NCI-H2171 (cell line): ENCODE measurements at places on chromosomes 5 and 9.

DNA sequence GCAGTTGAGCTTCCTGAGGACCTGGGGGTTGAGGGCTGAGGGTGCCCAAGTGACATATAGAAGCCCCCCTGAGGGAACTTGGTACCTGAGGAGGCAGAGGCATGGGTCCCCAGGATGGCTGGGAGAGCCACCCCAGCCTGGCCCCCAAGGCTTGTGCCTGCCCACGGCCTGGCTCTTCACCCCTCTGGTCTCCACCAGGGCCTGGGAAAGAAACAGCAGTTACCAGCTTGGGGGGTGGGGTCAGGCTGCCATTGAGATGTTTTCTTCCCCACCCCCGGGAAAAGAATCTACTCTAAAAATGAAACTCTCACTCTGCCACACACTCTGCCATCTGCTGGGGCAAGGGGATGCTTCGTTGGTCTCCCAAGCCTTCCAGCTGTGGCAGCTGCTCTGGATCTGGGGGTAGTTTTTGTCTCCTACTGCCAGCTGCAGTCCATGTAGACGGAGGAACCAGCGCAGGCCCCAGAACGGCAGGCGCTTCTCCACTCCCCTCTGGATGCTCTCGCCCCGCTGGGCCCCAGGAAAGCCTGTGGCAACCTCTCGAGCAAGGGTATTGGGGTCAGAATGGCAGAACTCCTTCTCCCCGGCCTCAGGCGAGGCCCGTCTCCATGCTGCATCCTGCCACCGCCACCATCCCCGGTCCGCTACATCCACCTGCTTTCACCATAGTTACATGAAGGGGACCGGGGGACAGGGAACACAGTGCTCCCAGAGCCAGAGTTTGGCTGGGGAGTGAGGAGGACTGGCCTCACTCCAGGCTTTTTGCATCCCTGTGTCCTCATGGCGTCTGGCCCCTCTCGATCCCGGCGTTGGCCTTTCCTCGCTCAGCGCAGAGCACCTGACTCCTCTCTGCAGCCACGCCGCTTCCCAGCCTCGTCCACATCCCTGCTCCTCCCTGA is 123.5 kb downstream of the DAB2IP start:
- peak; percentile 42 for DNase-seq

- DNase-seq: peak; percentile 59
Observed at GRCh38 chr9:135329571-135330306, 149.8 kb upstream of the PPP1R26 start.

DNA sequence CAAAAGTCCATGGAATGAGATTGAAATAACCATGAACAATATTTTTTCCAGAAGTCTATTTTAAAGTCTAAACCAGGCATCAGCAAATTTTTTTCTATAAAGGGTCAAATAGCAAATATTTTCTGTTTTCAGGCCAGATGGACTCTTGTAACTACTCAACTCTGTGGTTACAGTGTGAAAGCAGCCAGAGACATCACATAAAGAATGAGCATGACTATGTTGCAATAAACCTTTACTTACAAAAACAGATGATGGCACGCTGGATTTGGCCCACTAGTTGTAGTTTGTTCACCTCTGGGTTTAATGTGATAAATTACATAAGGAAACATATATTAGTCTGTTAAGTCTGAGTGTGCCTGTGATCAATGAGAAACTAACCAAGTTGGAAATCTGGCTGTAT is 319.2 kb downstream of the TRPM3 start:
- no peak for DNase-seq

DNA sequence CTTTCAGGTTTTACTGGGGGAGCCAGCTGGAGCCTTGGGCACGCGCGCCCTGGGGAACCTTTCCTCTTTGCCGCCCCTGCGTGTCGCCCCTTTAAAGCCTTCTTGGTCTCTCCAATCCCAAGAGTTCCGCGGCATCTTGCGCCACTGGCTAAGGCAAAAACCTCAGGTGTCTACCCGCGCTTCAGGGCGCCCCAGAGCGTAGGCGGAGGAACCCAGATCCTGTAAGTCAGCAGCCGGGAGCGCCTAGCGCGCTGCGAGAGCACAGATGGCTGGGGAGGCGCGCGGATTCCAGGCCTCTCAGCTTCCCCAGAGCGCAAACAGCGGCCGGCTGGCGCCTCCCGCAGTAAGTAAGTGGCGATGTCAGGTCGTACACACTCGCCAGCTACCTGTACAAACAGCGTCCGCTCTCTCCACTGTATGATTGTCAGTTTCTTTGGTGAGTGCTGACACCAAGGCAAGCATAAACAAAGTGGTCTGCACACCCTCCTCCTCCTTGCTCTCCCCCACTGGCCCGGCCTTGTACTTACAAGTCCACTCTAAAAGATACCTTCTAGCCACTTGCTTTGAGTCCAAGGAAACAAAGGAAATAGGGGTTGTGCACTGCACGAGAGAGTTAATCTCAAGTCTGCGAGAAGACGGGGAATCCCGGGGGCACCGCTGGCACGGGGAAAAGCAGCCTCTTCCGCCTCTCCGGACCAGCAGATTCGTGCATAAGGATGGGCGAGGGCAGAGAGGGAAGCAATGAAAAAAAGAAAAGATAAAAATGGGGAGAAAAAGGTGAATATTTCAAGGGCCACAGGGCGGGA is 2.9 kb downstream of the HTR1A start:
- DNase-seq: peak; percentile 60

DNA sequence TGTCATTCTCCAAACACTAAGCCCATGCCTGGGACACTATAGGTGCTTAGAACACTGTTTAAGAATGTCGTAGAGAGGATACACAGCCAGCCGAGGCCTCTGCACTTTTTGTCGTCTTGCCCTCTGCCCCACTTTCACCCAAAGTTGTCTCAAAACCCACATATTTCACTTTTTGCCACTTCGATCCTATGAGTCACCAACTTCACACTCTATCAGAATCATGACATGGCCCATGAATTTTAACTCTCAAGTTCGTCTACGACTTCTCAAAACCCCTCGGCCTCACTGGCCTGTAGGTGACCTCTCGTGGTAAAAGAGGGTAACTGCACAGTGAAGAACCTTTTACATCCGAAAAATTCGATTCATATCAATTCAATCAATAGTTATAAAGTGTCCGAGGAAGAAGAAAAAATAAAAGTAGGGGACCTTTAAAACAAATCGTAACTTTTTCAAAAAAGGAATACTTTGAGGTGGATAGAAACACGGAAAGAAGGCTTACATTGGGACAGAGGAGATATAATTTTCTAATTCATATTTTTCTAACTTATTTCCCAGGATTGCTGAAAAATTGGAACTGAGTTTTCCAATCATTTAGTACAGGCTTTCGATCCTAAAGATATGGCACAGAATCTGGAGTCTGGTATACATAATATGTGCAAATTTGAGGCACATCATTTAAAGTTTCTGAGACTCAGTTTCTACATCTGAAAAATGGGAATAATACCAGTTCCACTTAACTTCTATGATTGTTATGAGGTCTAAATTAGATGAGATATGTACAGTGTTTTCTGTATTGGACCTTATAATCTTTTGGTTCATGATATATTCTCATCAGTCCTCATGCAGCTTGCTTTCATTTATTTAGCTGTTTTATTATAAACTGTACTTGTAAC is 122.6 kb downstream of the APBA1 start:
- DNase-seq: peak; percentile 11

DNA sequence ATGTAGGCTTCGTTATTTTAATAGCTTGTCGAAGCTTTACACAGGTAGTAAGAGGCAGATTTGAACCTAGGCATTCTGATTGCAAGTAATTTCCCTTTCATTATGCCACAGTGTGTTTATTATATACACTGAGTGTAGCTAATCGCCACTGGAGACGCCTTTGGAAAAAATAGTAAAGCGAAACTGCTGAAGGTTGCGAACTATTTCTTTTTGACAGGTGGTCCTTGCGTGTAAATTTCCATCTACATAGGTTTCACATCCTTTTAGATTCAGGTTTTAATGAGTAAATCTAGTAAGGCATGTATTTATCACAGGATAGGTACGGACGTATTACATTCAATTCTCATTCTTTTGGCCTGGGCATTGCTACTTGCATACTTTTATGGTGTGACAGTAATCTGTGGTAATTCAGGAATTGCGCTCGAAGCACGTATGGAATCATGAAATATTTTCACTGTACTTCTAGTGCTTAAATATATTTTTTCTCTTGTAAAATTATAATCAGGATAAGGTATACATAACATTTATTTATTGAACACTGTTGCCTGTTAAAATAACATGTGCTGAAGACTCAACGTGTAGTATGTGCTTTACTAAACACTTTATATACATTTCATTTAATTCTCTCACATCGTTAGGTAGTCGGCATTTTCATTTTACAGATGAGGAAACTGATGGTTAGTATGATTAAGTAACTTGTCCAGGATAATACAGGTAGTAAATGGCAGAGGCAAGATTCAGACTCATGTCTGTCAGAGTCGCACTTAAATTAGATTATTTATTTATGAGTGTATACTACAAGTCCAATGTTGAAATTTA is 1.8 kb downstream of the MARCHF6 start:
- no peak for DNase-seq

DNA sequence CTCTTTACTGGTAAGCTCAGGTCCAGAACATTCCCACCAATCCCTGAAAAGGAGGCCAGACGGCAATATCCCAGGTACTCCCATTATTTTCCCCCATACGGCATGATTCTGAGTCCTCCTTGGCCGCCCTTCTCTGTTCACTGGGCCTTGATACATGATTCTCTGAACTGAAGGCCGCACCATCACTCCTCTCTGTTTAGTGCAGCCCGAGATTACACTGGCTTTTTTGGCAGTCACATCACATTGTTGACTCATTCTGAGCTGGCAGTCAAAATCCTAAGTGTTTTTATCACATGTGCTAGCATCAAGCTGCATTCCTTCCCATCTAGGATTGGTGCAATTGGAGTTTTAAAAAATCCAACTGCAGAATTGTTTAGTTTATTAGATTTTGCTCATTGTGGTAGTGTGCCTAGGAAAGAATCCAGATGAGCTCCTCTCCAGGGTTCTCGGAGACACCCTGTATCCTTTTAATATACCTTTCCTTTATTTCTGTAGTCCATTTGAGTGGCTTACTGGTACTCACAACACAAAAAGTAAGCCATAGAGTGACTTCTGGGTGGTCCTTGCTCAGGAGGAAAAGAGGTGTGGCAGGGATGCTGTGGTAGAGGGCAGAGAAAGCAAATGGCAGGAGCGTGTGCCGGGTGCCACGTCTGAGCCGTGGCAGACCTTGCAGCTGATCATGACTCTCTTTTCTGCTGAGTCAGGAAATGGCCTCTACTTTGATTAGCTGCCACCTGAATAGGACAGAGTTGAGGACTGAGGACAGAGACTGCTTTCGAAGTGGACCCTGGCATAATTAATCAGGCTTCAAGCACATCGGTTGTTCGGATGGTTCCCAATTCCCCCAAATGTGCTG is 121.1 kb upstream of the IL12B start:
- no peak for DNase-seq

GRCh38 chr9:73199886-73200285 is 48.2 kb downstream of the ANXA1 start:
- no peak for DNase-seq

DNA sequence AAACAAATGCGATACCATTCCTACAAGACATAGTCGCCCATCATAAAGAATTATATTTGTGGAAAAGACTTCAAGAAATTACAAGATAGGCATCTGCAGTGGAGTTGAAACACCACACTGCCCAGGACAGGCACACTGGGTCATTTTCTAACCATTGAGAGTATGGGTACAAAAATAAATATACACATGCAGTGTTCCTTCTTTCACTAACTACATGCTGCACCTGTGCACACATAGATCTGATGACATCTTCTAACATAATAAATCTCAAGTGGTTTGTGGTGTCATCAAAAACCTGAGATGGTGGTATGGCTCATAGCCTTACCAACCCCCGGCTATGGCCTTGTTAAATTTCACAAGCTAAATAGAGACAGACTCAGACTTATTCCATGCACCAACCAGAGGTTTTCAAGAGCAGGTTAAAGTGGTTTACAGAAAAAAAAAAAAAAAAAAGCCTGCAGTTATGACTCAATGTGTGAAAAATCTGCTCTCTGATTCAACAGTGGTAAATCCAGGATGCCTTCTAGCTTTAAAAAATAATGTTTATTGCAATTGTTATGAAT is 12.4 kb upstream of the NFIB start:
- DNase-seq: peak; percentile 50

GRCh38 chr9:122040561-122041242 is 52.4 kb downstream of the TTLL11 start:
- DNase-seq: no peak

GRCh38 chr5:142626099-142626498 is 59.8 kb downstream of the FGF1 start:
- DNase-seq: no peak

DNA sequence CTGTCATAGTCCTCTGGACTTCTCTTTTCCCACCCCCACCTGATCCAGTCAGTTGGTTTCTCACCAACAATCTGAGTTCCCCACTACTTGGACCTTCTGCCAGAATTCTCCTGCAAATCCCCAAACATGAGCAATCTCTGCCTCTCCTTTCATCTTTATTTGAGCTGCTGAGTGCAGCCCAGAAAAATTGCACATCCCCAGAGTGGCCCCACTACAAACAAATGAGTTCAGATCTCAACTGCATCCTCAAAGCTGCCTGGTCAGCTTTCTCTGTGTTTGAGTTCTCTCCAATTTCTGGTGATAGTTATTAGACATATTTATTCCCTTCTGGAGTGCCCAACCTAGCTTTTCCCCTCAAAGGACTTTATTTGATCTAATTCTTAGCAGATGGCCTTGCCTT is 102.2 kb downstream of the PSAT1 start:
- DNase-seq: no peak

GRCh38 chr9:85900504-85901201 is 40.3 kb upstream of the NAA35 start:
- no peak for DNase-seq

- DNase-seq: no peak
Observed at GRCh38 chr5:174623433-174624019, 100.9 kb upstream of the MSX2 start.

GRCh38 chr5:152285764-152286163 is 119.3 kb downstream of the NMUR2 start:
- no peak for DNase-seq

DNA sequence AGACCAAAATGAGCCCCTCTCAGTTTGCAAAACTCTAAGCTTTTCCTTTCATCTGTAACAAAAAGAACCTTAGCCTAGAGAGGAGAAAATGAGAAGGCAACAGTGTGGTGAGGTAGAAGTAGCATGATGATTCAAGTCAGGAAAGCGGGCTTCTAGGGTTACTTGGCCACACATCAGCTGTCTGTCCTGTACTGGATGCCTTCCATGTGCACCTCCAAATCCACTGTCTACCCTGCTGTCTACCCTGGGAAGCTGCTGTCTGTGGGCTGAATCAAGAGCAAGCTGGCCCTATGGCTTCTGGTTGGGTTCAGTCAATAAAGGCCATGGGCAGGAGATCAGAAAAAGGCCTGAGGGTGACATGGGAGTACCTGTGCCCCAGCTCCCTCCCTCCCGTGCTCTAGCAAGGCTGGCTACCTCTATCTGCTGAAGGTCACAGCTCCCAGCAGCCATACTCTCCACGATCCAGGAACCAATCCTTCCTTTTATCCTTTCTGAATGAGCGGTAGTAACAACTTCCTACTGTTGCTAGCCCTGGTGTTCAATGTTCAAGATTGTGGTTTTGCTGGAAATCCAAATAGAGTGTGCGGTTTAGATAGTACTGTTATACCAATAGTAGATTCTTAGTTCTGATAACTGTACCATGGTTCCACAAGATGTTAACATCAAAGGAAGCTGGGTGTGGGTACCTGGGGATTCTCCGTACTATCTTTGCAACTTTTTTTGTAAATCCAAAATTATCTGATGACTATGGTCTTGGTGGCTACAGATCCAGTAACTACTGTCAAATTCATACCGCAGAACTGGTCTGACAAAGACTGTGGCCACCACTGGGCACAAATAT is 191.0 kb downstream of the ESM1 start:
- no peak for DNase-seq
